Hippocampal formation (tissue), 2 donors: ENCODE measurements at places on chromosomes 5 and 9.
A peak's percentile ranks its signal among the peaks of the same experiment; 100 is the strongest.

GRCh38 chr9:125998837-125999503 lies 251.8 kb downstream of the PBX3 start:
- no peak for DNase-seq

DNA sequence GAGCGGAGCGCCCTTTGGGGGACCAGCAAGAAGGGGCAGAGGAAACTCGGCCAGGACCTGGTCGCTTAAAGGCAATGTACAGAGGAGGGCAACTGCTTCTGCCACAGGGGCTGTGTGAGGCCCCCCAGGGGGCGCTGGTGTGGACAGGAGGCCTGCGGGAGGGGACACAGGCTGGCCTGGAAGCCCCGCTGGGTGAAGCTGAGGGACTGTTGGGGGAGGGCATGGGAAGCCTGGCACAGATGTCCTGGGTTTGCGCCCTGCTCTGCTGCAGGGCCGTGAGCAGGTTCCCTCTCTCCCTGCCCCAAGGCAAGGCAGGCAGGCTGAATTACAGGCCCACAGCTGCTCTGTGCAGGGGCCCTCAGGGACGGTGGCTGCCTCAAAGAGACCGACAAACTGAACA lies 5.4 kb downstream of the MED22 start:
- DNase-seq, result no peak

- DNase-seq, result no peak
Measured at GRCh38 chr5:93250424-93250823, 330.6 kb downstream of the NR2F1-AS1 start.

GRCh38 chr9:136582977-136583735 lies 37.3 kb upstream of the NOTCH1 start:
- DNase-seq, result peak; percentile 82

DNA sequence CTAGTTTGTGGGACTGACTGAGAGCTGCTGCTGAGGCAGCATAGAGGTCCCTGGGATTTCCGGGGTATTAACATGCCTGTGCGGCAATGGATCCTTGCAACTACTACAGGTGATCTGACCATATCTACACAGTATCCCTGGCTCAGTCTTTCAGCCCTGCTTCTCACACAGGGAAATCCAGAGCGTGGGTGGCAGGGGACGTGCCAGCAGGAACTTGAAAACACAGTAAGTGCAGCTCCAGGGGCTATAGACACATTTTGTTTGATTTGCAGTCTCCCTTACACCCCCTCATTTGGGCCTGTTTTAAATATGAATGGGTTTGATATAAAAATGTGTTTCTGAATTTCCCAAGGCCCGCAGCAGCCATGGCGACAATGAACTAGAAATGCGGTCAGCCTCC lies 209.5 kb downstream of the DCP2 start:
- no peak for DNase-seq

GRCh38 chr5:3601061-3601710 lies 5.6 kb downstream of the IRX1 start:
- DNase-seq, result no peak

- DNase-seq, result no peak
Measured at GRCh38 chr9:16293610-16294009, 576.9 kb downstream of the BNC2 start.

GRCh38 chr9:1938135-1938534 lies 77.0 kb upstream of the SMARCA2 start:
- no peak for DNase-seq

- DNase-seq, result no peak
Measured at GRCh38 chr5:2311851-2312250, 429.1 kb upstream of the IRX4 start.

DNA sequence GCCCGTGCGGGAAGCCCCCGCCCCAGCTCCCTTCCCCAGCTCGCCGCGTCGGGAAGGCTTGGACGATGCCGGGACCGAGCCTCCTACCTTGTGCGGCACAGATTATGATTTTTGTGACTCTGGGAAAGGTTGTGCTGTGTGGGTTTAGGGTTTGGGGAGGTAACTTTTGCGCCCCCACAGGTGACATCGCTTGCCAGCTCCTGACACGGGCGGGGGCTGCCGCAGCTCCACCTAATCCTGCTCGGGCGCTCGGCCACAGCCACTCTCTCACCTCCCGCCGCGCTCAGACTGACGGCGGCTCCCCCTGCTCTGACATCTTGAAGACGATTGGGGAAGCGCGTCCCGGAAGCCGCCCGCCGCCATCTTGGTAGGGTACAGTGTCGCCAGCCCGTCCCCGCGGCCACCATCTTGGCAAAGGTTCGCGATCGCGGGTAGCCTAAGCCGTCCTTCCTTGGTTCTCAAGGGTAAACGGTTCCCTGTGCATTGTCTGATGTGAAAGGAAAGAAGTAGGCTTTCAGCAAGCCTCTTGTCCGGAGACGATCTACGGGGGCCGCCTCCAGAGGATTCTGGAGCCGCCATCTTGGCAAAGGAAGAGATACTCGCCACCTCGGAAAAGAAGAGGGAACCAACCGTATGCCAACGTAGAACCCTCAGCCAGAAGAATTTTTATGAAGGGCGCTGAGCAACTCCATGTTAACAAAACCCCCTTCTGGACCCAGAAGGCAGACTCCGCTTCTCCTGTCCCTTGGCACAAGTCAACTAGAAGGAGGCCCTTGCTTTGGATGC lies 1.8 kb upstream of the NR3C1 start:
- peak; percentile 79 for DNase-seq

DNA sequence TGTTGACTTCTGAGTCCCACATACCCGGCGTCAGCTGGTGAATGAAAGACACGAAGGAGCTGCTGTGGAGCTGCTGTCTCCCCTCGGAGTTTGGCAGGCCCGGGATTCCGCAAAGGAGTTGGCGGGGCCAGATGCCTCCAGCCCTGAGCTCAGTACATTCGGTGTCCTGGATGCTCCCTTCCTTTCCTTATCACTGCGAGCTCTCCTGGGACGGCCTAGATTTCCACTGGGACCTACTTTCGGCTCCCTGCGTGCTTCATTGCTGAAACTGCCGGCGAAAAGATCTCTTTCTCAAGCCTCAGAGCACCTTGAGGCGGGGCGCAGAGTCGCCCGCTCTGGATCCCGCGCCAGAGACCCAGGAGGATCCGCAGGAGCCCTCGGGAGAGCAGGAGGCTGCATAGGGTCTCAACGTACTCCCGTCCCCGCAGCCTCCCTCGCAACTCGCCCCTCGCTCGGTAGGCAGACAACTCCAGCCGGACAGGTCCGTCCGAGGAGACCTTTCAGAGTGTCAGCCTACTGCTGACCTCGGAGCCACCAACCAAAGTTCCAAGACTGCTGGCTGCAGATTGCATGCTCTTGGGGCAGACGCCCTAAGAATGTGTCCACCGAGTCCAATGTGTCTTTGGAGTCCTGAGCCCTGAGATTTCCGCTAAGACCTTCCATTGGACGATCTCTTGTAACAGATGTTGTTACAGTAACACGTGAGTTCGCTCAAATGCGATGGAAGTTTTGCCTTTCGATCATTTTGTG lies 6.1 kb downstream of the ANXA2R start:
- no peak for DNase-seq

DNA sequence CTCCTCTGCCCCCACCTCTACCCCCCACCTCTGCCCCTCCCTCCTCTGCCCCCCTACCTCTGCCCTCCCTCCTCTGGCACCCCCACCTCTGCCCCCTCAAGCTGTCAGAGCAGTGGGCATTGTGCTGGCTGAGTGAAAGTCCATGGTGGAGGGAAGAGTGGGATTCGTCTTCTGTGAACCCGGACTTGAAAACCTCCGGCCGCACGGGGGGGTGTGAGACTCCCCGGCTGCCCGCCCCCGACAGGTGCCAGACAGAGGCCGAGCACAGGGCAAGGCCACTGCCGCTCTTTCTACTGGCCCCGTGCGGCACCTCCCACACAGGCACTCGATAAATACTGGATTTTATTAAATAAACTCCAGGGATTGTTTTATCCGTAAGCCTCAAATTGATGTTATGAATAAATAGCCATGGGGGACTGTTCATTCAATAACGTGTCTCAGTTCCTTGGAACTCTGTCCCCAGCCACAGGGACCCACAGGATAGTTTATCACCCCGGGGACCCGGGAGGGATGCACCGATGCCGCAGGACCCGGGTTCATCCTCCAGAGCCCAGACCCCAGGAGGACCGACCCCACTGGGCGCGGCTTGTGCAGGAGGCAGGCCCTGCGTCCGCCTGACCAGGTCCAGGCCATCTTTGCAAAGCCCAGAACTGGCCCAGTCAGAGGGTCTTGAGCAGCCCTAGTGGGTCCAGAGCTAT lies 2.6 kb upstream of the QRFP start:
- DNase-seq, result no peak

- DNase-seq, result no peak
Measured at GRCh38 chr9:78806492-78807160, 509.7 kb downstream of the PSAT1 start.

- no peak for DNase-seq
Measured at GRCh38 chr5:14405267-14405666, 176.3 kb upstream of the OTULINL start.

DNA sequence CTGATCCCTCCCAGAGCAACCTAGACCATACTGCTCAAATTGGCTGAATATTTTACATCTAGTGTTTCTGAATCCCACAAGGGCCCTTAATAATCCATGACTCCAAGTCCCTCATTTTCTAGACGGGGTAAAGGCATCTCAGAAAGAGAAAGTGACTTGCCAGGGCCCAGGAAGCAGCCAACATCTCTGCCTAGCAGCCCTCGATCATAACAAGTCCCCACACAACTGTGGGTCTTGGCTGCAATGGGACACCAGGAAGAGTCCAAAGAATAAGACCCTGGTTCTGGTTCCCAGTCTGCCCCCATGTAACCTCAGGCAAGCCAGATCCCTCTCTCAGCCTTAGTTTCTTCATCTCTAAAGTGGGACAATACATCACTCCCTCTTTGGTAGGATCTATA lies 6.3 kb downstream of the ANXA6 start:
- DNase-seq, result no peak

- DNase-seq, result no peak
Measured at GRCh38 chr5:115313052-115313451, 16.6 kb upstream of the CCDC112 start.

DNA sequence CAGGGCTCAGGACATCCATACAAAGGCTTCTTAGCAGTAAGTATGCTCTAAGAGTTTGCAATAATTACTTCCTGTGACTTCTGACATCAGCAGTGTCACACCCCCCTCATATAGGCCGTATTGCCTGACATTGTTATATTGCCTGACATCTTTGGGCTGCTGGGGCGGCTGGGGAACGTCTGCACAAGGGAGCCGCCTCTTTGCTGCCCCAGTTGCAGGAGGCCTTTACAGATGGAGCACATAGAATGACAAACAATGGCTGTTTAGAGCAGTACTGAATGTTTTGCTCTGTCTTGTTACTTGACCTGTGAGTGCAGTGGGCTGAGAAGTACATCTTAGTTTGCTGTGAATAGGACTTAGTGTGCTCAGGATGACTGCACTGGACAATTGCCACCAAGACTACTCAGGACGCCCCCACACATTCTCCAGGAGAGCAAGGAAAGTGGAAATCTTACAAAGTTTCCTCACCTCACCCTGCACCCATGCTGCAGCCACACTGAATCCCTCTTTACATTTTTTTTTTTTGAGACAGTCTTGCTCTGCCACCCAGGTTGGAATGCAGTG lies 65.4 kb upstream of the SPOCK1 start:
- no peak for DNase-seq

DNA sequence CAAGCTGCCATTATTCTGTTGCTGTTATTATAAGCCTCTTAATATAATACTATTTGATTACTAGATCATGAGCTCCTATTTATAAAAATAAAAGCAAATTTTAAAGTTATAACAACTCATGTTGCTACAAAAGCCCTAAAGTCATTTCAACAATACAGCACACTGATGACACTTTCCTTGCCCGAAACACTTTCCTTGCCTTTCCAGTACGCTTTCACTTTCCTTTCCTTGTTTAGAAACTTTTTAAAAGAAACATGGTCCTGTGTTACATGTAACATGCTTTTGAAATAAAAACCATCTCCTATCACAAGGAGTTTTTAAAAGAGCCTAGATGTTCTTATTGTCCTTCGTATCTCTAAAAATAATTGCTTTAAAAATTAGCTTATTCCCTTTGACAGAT lies 688.4 kb downstream of the PTPRD start:
- DNase-seq, result no peak

GRCh38 chr9:138078846-138079245 lies 201.3 kb downstream of the CACNA1B start:
- no peak for DNase-seq

DNA sequence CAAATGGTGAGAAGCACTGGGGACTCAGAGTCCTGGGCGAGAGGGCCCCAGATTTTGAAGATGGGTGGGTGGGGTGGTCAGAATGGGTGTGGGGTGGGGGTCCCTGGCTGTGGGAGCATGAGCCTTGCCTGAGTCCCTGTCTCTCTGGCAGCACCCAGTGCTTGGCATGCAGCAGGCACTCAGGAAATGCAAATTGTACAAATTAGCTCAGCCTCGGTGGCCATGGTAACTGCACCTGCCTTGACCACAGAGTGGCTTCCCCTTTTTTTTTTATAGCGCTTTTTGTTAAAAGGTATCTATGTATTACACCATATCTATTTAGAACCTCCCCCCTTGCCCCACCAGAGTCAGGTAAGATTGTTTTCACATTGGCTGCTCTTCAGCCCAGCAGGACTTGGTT lies 19.2 kb upstream of the PITX1 start:
- no peak for DNase-seq

- no peak for DNase-seq
Measured at GRCh38 chr5:77876862-77877502, 100.8 kb upstream of the TBCA start.

GRCh38 chr9:426264-426663 lies 211.6 kb downstream of the DOCK8 start:
- DNase-seq, result no peak

DNA sequence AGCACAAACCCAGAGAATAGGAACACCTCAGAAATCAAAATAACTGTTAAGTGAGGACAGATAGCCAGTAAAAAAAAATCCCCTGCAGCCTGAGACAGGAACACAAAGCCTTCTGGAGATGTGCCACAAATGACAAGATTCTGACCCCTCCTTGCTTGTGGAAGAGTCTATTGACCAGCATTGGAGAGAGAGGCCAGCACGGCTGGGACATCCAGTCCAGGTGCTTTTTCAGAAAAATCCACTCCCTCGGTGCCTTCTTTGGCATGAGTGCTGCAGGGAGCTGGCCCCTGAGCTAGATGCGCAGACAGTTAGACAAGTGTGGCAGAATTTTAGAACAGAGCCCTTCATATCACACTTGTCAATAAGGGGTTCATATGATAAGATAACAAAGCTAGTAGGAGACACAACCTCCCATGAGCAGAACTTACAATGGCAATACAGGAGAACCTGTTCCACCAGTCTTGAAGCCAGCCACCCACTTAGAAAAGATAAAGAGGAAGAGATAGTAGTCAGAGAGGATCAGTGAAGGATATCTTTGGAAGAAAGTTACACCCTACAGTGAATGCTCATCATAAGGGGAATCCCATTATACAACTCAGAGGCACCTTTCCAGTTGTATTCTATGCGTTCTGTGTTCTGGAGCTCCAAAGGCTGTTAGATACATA lies 298.4 kb downstream of the TLE1 start:
- no peak for DNase-seq
